NCI-H1694 (cell line): ENCODE measurements at places on chromosomes 5 and 9.

- DNase-seq = peak; percentile 64
These were observed 1038.3 kb downstream of the TLE1 start for GRCh38 chr9:80651044-80651443.

DNA sequence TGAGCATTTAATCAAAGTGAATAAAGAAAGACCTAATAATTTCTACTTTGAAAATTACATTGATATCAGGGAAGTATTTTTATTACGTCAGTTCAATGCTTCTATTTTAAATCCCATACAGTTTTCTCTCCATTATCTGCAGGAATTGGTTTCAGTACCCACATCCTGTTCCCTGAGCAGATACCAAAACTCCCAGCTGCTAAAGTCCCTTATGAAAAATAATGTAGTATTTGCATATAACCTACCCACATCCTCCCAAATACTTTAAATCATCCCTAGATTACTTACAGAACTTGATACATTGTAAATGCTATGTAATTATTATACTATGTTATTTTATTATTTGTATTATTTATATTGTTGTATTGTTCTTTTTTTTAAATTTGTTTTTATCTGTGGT, 125.4 kb upstream of the MINAR2 start:
- no peak for DNase-seq

DNA sequence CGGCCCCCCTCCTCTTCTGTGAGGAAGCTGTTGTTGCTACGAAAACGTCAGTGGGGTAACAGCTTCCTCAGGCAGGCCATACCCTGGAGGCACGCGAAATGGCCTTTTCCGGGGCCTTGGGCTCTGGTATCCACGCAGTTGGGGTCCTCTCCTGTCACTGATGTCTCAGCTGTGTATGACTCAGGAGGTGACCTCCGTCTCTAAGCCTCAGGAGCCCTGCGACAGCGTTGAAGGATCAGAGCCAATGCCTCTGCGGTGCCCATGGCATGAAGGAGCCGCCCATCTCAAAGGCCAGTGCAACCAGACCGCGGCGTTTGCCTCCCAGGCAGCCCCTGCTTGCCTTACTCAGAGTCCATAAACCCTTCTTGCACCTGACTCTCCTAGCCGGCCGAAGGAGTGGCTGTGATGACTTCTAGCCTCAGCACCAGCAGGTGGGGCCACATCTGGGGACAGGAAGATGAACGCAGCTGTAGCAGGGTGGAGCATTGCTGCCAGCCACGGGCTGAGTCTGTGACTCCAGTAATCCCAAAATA, 1.0 kb upstream of the MXD3 start:
- DNase-seq = no peak

DNA sequence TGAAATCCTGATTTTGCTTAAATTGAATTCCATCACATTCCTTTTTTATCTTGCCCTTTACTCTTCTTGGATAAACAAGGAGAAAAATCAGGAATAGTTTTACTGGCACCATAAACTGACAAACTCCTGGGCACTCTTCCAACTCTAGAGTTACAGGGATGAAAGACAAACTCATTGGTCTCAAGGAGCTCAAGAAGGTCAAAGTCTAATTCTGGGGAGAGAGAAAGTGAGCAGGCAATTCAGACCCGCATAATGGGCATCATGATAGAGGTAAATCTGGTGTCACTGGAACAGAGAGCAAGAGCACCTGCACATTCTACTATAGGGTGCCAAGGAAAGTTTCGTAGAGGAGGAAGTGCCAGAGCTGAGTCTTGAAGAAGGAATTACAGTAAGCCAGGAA, 64.8 kb downstream of the GRIN3A start:
- no peak for DNase-seq

DNA sequence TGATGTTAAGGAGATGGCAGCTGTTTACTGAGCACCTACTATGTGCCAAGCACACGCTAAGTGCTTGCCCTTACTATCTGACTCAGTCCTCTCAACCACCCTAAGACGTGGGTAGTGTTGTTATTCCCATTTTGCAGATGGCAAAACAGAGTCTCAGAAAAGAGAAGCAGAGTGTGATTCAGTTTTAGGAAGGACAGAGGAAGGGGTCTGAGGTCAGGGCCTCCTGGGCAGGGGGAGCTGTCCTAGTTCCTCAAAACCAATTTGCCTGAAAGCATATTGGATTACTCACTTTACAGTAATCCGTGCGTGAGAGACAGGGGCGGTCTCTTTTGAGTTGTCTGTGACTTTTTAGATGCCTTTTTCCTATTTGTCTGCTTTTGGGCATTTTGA, 23.2 kb downstream of the DNM1 start:
- no peak for DNase-seq

DNA sequence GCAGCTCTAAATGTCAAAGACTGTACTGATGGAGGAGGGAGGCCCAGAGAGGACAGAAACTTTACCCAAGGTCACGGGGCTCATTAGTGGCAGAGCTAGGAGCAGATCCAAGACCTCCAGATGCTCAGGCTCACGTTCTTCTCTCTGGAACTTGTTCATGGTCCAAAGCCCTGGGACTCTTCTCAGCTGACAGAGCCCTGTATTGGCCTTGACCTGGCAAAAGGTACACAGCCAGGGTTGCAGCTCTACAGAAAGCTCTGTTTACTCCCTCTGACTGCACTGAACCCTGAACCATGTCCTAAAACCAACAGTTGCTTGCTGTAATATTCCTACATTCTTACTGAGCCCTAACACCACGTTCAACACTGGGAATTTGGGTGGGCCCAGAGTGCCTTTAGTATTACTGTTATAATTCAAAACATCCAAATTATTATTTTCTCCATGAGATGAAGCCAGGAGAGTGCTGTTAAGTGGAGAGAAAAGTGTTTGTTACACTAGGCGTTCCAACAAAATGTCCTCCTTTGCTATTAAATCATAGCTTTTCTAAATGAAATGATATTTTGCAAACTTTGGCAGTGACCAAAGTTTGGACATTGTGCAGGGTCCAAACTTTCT, 602.4 kb upstream of the CLINT1 start:
- no peak for DNase-seq

DNA sequence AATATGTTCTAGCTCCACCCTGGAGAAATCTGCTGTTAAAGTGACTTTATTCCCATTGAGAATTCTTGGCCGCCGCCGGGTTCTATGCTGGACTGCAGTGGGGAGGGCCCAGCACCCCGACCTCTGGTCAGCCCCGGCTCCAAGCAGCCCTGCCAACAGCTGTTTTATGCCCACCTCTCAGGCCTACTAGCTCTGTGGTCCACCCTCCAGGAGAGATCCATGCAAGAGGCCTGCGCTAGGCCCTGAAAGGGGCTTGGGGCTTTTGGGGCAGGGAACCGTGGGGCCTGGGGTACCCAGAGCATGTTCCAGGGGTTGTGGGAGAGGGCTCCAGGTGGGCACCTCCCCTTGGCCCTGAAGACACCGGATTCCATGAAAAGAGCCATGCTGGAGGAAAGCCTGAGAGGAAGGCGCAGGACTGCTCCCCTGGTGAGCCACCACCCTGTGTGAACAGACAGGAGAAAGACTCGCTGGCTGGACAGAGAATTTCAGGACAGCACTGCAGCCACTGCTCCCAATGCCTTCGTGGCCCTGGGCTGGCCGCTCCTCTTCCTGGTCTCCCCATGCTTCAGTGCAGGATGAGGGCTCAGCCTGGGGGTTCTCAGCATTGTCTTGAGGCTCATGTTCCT, 44.6 kb upstream of the RUFY1 start:
- no peak for DNase-seq

DNA sequence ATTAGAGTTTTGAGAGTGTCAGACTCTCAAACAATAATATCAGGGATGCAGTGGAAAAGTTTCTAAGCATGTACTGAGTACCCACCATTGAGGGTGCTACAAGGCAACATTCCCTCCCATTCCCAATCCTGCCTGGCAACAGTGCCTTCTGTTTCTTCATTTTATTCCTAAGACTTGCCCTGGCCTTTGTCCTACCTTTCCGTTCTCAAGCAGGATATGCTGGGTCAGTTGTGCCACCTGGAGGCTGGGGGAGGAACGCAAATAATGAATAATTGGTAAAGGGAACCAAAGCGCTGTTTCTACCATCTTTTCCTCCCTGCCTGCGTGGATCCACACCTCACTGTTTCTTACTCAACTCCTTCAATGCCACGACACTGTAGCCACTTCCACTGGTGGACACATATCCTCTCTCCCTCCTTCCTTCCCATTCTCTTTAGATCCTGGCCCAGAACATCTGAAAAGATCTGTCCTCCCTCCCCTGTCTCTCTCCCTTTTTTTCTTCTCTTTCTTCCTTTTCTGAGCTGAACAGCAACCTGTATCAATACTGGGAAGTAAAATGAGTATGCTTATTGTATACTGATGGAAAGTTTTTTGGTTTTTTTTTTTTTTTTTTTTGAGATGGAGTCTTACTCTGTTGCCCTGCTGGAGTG, 149.5 kb downstream of the C9orf152 start:
- no peak for DNase-seq

DNA sequence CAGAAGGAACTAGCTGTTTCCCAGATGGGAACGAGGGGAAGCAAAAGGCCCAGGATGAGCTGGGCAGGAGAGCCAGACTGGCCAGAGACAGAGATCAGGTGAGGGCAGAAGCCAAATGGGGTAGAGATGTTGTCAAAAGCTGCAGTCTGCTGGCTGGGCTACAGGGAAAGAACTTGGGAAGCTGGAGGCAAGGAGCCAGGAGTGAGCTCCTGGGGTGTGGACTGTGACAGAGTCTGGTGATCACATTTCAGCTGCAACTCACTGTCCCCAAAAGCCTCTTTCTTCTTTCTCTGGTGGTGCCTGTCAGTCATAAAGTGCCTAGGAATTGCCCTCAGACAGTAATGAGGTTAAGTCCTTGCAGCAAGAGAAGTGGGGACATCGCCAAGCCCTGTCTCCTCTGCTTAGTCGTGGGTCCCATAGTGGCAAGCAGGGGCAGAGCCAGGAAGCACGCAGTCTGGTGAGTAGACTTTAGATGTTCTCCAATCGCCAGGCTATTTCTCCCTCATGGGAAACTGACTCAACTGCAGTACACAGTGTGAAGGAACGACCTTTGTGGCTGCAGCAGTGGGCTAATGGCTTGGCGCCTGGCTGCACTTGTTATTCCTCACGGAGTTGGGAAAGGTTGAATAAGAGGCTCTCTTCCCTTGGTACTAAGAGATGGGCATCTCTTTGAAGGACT, 2.5 kb upstream of the FSD1L start:
- no peak for DNase-seq

DNA sequence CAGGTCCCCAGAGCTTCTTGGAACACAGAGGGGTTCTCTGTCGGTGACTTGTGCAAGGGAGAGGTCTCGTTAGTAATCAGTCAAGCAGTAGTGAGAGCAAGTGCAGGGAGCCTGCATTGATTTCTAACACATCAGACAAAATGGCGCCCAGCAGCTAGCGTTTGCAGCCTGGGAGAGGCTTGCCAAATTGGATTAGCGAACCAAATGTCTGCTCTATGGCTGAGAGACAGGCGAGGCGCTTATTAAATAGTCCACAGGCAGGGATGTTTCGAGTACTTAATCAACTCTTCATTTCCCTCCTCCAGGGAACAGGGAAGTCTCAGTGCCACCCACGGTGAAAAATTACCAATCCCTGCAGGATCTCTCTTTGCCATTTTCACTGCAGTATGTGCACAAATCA, 131.4 kb upstream of the SHB start:
- DNase-seq = no peak

GRCh38 chr5:163757344-163757743, 251.9 kb downstream of the MAT2B start:
- no peak for DNase-seq

GRCh38 chr9:72843520-72844439, 109.1 kb downstream of the ALDH1A1 start:
- no peak for DNase-seq

- DNase-seq = no peak
These were observed 49.7 kb upstream of the PLEKHG4B start for GRCh38 chr5:42250-42649.

GRCh38 chr9:127144670-127145445, 22.4 kb upstream of the ANGPTL2 start:
- DNase-seq = no peak

GRCh38 chr5:157471709-157472108, 11.7 kb downstream of the NIPAL4 start:
- DNase-seq = no peak

DNA sequence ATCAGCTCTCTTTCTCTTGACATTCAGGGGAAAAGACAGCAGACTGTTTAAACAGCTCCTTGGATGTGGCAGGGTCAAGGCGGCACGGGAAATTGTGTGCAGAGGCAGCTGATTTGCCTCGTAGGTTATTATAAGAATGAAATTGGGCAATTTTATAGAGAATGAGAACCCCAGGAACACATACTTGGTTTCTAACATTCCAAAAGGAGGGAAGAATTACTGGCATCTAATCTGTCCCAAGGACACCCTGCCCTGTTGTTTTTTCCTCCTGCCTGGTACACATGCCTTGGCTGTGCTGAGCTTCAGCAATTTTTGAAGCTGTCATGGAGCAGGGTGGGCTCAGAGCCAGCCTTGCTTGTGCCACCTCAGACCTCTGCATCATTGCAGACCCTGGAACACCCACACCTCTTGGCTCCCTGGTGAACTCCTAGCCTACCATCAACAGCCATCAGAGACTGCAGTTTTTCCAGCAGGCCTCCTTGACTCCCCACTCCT, 143.6 kb downstream of the BOD1 start:
- no peak for DNase-seq

DNA sequence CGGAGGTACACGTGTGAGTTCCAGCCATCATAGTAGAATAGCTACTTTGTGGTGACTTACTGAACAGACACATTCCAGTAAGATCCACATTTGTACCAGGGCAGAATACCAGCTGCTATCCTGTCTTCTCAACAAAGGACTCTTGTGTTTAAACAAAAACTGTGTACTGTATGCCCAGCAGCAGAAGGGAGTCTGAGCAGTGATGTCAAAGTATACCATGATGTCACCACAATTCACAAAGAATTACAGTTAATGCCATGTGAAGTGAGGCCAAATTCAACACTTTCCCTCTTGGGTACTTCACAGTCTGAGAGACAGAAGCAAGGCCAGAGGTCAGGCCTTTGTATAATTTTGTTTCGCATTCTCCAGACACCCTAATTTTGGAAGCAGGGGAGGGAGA, 137.0 kb downstream of the ADAMTSL1 start:
- DNase-seq = no peak

GRCh38 chr9:129586685-129587084, 34.2 kb downstream of the C9orf50 start:
- no peak for DNase-seq

- peak; percentile 71 for DNase-seq
These were observed 524.2 kb upstream of the DAB2 start for GRCh38 chr5:39948867-39949468.

DNA sequence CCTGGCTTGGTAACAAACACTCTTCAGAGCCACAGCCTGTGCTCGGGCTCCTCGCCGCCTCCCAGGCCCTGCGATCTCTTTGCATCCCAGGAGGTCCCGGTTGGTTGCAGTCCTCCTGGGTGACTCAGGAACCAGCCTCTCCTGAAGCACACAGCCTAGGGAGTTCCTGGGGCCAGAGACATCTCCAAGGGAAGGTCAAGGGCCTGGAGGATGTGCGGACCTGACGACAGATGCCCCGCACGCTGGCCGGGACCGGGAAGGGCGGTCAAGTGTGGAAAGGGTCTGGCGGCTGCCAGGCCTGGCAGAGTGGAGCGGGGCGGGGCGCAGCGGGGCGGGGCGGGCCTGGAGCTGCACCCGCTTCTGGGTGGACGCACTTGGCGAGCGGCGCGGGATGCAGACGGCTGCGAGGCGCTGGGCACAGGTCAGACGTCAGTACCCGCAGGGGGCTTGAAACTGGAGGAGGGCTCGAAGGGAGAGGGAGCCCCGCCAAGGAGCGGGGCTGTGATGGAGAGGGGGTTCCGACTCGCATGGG, 45.0 kb upstream of the PRSS3 start:
- no peak for DNase-seq

- DNase-seq = no peak
These were observed 9.2 kb upstream of the FGF10 start for GRCh38 chr5:44398382-44398781.
